ENCODE measurements at places on chromosomes 5 and 9. TPM values are rescaled to one million over a fixed set of nuclear protein-coding genes. Genes with fewer than 3 reads are reported as not detected.

C5orf52 gene
- polyA plus RNA-seq, result not detected

EXOSC2 gene
- polyA plus RNA-seq, result 10.8 TPM

IL4 gene
- polyA plus RNA-seq, result not detected

- no peaks in the 10 kb centered on the region for H3K36me3 ChIP-seq
- no peak overlapping the region for H3K4me3 ChIP-seq
- H3K27ac ChIP-seq, result no peak overlapping the region
- H3K27me3 ChIP-seq, result no peaks in the 10 kb centered on the region
Measured at GRCh38 chr9:36550135-36550534, 22.6 kb upstream of the MELK start.

DNA sequence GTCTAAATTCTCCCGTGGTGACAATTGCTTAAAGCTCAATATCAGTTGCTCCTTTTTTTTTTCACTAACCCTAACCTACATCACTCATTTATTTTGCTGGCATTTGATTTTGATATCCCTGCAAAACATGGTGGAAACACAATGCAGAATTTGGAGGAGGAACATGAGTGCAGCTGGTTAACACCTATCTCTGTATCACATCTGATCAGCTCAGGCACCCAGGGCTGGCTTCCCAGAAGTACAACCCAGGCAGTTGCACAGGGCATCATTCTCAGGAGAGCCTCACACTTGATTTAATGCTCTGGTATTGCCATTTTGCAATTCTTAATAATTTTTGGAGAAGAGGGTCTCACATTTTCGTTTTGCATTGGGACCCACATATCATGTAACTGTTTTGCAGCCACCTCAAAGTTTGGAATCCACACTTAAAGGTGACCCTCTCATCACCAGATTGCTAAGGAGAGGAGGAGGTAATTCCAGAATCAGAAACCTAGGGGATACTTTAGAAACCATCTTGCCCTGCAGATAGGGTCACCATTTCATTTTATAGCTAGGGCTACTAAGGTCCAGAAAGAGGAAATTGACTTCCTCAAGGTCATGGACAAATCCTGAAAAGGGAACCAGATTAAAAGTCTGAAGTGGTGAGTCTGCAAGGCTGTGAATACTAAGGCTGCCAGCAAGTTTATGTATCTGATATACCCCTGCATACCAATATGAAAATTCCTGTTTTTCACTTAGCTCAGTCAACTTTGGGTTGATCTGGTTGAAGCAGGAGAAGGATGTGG lies 19.3 kb upstream of the ADAM19 start:
- no peak overlapping the region for H3K27ac ChIP-seq
- H3K36me3 ChIP-seq, result no peaks in the 10 kb centered on the region
- DNase-seq, result no peak

DNA sequence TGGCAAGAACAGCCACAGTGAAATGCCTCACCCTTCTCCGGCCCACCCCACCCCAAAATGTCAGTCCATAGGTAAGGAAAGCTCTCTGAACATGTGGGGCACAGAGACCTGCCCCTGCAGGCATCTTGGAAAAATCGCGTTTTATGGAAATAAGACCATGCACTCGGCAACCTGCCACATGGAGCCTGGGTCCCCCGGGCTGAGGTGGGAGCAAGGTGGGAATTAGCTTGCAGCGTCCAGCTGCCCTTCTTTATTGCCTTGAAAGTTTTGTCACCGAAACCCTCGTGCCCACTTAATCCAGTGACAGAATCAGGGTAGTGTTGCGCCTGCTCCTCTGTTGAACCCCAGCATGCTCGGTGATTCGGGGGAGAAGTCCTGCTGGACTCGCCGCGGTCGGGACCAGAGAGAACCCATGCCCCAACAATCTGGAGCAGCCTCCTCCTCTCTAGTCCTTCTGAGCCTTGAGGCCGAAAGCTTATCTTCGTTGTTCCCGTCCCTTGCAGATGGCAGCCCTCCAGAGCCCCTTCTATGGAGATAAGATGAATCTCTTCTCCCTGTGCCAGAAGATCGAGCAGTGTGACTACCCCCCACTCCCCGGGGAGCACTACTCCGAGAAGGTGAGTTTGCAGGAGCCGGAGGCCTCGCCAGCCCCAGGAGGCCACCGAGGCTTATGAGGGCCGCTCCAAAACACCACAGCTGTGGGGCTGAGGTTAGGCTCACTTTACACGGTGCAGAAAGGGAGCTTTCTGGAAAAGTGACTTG lies 67.9 kb downstream of the PSMB7 start:
- no peak overlapping the region for H3K27ac ChIP-seq
- H3K36me3 ChIP-seq, result peaks cover 2% of the 10 kb centered on the region
- peaks cover 5% of the 10 kb centered on the region for H3K4me1 ChIP-seq
- DNase-seq, result no peak
- H3K4me3 ChIP-seq, result no peak overlapping the region
- no peaks in the 10 kb centered on the region for H3K27me3 ChIP-seq
